Testis (tissue), 5 donors: ENCODE measurements at places on chromosomes 7 and 10. TPM values are rescaled to one million over a fixed set of nuclear protein-coding genes. Genes with fewer than 3 reads are reported as not detected.

The NACAD gene
- 6.9 TPM for total RNA-seq

- DNase-seq = no peak
These were observed 5.3 kb downstream of the CDH23 start for GRCh38 chr10:71402005-71402404.

GRCh38 chr10:5343979-5344378 lies 20.8 kb upstream of the UCN3 start:
- no peak for DNase-seq

DNA sequence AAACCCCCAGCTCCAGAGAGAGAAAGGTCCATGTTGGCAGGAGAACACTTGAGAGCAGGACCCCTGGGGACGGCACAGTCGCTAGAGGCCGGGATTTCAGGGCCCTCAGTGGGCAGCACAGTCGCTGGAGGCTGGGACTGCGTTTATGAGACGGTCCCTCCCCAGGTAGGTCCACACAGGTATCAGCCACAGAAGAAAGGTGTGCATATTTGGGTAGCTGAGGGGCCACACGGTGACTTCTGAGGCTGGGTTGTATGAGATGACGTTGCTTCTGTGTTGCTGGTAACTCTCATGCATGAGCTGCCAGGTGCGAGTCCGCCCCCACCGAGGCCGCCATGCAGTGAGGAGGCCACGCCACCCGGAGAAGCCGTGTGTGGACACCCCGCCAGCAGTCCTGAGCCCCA lies 56.9 kb upstream of the PPP2R2D start:
- no peak for DNase-seq

The WDFY4 gene
- 10.2 TPM for total RNA-seq

DNA sequence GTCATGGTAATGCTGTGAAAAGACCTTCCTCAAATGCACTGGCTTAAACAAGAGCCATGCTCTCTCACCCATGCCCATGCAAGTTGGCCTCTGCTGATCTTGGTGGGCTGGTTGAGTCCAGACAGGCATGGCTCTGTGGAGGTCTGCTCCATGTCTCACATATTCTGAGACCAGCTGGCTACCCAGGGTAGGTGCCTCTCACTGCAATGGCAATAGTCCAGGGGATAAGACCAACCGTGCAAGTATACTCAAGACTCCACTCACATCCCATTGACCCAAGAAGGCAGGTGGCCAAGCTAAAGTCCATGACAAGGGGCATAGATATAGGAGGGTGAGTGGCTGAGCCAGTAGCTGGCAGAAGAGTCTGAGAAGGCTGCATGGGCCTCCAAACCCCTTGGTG lies 14.2 kb upstream of the EBF3 start:
- DNase-seq = no peak

GRCh38 chr7:66125052-66125694 lies 10.5 kb downstream of the CRCP start:
- DNase-seq = no peak

- no peak for DNase-seq
These were observed 53.1 kb upstream of the ZNF273 start for GRCh38 chr7:64849924-64850499.

The CCL24 gene
- not detected for total RNA-seq
